CD8-positive, alpha-beta memory T cell (primary cell): ENCODE measurements at places on chromosomes 16 and 17.

DNA sequence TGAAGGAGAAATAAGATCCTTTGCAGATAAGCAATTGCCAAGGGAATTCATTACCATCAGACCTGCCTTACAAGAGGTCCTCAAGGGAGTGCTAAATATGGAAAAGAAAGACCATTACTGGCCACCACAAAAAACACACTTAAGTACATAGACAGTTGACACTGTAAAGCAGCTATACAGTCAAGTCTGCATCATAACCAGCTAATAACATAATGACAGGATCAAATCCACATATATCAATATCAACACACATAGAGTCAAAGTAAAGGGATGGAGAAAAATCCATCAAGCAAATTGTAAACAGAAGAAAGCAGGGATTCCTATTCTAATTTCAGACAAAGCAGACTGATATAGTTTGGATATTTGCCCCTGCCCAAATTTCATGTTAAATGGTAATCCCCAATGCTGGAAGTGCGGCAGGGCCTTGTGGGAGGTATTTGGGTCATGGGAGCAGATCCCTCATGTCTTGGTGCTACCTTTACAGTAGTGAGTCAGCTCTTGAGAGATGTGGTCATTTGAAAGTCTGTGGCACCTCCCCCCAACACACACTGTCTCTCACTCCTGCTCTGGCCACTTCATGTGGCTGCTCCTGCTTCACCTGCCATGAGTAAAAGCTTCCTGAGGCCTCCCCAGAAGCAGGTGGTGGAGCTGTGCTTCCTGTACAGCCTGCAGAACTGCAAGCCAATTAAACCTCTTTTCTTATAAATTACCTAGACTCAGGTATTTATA lies 32.8 kb downstream of the TANC2 start:
- no peak for DNase-seq

GRCh38 chr17:5911919-5912318 lies 158.3 kb upstream of the WSCD1 start:
- DNase-seq: no peak

- no peak for DNase-seq
Measured at GRCh38 chr17:67523101-67523500, 146.0 kb downstream of the PITPNC1 start.

DNA sequence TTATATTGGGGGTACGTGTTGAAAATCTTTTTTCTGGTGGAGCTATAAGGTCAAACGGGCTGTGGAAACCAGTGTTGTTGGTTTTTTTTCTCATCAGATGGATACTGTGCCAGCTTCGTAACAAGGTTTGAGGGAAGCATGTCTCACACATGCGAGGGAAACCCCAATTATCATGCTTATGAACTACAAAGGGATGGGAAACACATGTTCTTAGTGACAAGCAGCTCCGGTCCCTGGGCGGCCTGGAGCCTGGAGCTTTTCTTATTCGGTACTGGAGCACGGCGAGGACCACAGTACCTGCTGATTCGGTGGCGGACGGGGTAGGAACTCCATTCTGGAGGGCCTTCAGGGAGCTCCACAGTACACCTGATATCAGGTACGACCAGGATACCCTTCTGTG lies 12.5 kb downstream of the SLC43A2 start:
- no peak for DNase-seq

DNA sequence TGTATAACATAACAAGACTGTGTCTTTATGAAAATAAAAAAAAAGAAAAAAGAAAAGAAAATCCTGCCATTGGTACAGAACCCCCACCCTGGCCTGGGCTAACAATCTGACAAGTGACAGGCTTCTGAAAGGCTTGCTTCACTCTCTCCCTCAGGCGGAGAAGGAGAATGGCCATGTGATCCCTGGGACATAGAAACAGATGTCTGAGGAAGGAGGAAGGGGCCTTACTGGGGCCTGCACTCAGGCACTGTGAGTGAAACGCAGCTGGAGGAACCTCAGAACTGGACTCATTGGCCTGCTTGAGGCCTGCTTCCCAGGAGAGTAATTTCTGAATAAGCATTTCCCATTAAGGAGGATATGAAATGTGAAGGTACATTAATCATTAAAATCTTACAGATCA lies 17.5 kb downstream of the MAP3K14 start:
- DNase-seq: no peak

- DNase-seq: no peak
Measured at GRCh38 chr16:3180445-3180878, 7.5 kb upstream of the OR1F1 start.

DNA sequence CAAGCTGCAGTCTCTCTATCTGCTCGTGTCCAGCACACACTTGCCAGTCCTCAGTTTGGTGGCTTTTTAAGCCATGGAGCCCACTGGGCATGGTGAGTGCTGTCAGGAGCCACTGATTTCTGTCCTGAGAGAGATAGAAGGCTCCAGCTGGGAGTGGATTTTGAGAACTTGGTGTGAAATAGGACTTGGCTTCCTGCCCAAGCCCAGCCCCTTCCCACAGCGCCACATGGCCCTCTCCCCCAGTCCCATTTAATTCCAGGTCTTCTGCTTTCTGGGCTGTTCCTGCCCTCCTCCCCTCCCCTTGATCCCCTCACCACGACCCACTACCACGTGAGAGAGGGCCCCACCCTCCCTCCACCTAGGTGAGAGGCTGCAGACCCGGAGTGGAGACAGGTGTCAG lies 14.4 kb upstream of the ABCC3 start:
- no peak for DNase-seq

- no peak for DNase-seq
Measured at GRCh38 chr17:59508999-59509625, 56.3 kb upstream of the DHX40 start.

GRCh38 chr17:28665994-28666393 lies 4.0 kb downstream of the SUPT6H start:
- DNase-seq: no peak

DNA sequence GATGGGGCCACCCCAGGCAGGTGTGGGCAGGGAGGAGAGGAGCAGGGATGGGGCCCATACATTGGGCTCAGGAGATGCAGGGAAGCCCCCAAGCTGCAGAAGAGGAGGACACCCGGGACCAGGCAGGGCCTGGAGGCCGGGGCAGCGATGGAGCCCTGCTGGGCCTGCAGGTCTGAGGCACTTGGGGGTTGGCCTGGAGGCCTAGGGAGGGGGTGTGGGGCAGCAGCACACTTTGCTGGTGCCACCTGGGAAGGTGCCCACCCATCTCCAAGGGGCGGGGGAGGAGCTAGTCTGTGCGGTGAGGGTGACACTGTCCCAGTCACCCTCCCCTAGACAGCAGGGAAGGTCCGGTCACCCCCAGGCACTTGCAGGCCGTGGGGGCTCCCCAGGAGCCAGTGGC lies 6.4 kb upstream of the CCDC57 start:
- DNase-seq: no peak

- DNase-seq: no peak
Measured at GRCh38 chr17:202501-202951, 21.1 kb upstream of the DOC2B start.

DNA sequence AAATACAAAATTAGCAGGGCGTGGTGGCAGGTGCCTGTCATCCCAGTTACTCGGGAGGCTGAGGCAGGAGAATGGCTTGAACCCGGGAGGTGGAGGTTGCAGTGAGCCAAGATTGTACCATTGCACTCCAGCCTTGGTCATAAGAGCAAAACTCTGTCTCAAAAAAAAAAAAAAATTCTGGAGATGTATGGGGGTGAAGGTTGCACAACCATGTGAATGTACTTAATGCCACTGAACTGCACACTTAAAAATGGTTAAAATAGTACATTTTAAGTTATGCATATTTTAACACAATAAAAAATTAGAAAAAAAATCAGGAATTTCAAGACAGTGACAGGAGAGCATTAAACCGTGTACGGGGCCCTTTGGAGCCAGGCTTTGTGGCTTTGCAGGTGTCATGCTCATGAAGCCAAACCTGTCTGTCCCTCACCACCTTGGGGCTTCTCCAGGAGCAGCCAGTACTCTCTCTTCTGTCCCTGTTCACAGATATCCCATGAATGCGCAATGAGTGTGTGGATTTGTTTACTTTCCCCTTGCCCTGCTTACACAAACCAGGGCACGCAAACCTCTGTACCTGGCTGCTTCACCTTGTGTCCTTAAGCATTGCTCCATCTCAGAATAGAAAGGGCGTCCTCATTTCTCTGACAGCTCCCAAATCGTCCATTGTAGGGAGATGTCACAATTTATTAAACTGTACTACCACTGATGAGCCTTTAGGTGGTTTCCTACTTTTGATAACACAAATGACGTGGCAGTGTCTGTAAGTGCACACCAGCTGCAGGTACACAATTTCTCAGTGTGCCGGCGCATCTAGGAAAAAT lies 58.2 kb upstream of the CBX4 start:
- DNase-seq: no peak

- no peak for DNase-seq
Measured at GRCh38 chr17:17207998-17208397, 1.9 kb upstream of the PLD6 start.

GRCh38 chr17:49717371-49717861 lies 9.7 kb upstream of the SLC35B1 start:
- no peak for DNase-seq

DNA sequence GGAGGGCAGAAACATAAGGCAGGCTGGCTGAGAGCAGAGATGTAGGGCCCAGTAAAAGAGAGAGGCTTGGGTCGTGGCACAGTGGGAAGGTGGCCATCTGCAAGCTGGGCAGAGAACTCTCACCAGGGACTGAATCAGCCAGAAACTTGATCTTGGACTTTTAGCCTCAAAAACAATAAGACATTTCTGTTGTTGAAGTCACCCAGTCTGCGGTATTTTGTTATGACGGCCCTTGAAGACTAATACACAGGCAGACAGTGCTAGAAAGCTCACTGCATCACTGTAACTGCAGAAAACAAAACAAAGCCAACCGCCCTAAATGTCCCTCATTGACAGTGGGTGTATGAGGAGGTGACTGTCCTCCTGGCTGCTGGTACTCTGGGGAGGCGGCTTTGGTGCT lies 3.9 kb upstream of the JPH3 start:
- DNase-seq: no peak

DNA sequence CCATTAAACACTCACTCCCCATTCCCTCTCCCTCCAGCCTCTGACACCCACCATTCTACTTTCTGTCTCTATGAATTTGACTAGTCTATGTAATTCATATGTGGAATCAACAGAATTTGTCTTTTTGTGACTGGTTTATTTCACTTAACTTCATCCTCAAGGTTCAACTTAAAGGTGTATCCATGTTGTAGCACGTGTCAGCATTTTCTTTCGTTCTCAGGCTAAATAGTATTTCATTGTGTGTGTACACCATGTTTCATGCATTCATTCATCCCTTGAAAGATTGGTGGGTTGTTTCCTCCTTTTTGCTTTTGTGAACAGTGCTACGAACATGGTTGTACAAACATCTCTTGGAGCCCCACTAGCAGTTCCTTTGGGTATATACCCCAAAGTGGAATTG lies 36.0 kb downstream of the ATP2C2 start:
- no peak for DNase-seq

DNA sequence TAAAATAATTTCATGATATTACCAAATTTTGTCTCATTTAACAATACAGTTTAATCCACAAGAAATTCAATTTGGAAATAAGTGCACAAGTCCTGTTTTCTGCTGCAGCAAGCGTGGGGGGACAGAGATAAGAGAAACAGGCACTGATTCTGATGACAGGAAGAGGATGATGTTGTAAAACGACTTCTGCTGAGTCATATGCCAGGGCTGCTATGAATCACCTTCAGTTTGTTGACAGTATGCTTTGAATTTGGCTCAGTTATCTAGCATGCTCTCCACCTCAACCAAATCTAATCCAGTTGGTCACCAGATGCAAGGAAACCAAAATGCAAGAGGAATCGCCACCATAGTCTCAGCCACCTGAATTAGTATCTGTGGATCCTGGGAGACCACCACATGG lies 244.1 kb upstream of the MON1B start:
- DNase-seq: no peak

DNA sequence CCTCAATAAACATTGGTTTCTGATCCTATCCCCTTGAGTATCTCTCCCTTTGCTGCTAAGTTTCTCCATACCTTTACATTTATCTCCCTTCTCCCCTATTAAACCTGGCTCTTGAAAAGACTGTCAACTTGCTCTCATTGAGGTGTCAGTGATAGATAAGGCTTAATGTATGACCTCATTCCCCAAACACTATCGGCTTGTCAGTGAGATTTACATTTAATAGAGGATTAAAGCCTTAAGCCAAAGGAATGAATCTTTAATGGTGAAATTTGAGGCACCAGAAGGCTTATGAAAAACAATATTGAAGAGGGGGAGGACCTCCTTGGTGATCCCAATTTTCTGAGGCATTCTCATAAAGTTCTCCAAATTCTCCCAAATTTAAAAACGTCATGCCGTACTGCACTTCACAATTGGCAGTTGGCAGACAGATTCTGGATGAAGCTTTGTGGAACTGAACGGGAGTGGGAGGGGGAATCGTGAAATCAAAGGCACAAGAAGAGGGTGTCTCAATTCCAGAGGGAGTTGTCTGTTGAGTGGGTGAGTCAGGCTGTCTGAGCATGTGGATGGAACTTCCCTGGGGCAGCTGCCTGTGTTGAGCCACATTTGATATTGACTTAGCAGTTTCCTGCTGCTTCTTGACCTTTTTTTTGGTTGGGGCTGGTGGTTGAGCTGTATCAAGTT lies 478.8 kb downstream of the NPIPA7 start:
- no peak for DNase-seq

- no peak for DNase-seq
Measured at GRCh38 chr16:53896722-53897121, 192.8 kb downstream of the FTO start.

- no peak for DNase-seq
Measured at GRCh38 chr17:65975878-65976277, 216.1 kb downstream of the CEP112 start.

DNA sequence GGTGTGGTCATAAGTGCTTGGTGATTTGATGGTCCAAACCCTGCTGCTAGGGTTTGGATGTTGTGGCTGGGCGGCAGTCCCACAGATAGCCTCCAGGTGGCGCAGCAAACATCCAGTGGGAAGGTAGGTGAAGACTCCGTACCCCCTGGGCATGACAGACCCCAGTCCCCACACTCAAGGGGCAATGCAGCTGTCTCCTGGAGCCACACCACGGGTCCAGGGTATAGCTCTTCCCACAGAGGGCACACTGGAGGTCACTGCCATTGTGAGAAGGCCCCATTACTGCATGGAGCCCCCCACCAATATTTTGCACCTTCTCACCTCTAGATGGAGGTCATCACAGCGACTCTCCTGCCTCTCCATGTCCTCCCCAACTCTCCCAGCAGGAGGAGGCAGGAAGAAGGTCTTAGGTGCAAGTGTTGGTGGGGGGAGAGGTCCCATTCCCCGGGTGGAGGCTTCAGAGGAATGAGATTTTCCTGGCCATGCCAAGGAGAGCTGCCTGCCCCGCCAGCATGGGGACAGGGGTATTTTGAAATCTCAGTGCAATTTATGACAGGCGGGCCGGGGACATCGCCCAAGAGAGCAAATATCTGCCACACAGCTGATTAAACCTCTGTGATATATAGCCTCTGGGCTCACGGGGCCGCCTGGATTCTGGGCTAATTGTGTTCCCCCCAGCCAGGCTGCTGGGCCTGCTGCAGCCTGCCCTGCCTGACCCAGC lies 17.1 kb upstream of the C17orf113 start:
- peak; percentile 43 for DNase-seq

GRCh38 chr16:80260906-80261311 lies 279.9 kb upstream of the DYNLRB2 start:
- no peak for DNase-seq

GRCh38 chr16:87829622-87829980 lies 39.7 kb downstream of the SLC7A5 start:
- DNase-seq: no peak

GRCh38 chr16:76428858-76429257 lies 151.7 kb downstream of the CNTNAP4 start:
- no peak for DNase-seq
